ENCODE measurements at places on chromosomes 7 and 10.

GRCh38 chr10:87093632-87094372 is 841 bp downstream of the GLUD1 start:
- H3K4me3 ChIP-seq = peak overlapping the region; percentile 85
- DNase-seq = peak; percentile 30
- peak overlapping the region; percentile 93 for H3K27ac ChIP-seq
- H3K4me1 ChIP-seq = peaks cover 35% of the 10 kb centered on the region
- H3K27me3 ChIP-seq = no peaks in the 10 kb centered on the region
- peaks cover 3% of the 10 kb centered on the region for H3K36me3 ChIP-seq

GRCh38 chr10:6120691-6121090 is 31.9 kb downstream of the RBM17 start:
- H3K36me3 ChIP-seq = peaks cover 6% of the 10 kb centered on the region
- H3K27ac ChIP-seq = peak overlapping the region; percentile 10
- no peak for DNase-seq
- no peak overlapping the region for H3K4me3 ChIP-seq
- H3K27me3 ChIP-seq = no peaks in the 10 kb centered on the region

DNA sequence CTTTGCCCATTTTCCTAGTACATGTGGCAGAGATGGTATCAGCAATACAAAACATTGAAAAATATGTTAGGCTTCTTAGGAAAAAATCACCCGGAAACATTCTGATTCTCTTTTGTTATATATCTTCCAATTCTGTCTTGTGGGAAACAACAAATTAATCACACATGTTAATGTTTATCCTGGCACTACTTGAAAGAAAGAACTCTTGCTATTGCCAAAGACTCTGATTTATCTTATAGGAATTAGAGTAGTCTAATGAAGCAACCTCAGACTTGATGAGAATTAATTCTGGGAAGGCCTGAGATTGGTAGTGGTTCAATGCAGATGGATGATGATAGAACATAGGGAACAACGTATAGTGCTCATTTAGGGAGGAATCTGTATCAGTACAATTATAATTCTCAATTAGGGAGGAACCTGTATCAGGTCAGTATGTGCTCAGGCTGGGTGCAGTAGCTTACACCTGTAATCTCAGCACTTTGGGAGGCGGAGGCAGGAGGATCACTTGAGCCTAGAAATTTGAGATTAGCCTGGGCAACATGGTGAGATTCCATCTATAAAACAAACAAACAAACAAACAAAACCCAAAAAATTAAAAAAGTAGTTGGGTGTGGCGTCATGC is 50.7 kb downstream of the TAS2R16 start:
- no peak overlapping the region for H3K4me3 ChIP-seq
- no peaks in the 10 kb centered on the region for H3K36me3 ChIP-seq
- no peak overlapping the region for H3K27ac ChIP-seq
- H3K4me1 ChIP-seq = peaks cover 3% of the 10 kb centered on the region

DNA sequence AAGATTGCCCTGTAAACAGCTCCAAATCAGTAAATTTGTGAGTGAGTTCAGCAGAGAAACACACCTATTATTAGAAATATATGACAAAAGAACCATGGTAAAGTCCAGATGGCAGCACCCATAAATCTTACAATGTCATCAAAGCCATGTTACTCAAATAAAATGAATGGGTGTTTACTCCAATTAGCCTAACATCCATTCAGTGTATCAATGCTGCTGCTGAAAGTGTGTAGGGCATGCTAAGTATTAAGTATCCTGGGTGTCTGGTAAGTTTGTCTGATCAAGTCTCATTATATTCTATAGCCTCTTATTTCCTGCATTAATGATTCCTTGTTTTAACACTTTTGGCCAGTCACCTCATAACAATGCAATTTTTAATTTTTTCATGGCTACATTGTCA is 185.5 kb upstream of the STEAP4 start:
- H3K4me1 ChIP-seq = peaks cover 13% of the 10 kb centered on the region
- H3K27me3 ChIP-seq = peaks cover 2% of the 10 kb centered on the region
- no peak for DNase-seq
- no peak overlapping the region for H3K4me3 ChIP-seq
- no peak overlapping the region for H3K27ac ChIP-seq
- H3K36me3 ChIP-seq = no peaks in the 10 kb centered on the region

GRCh38 chr10:90062786-90063185 is 361.4 kb downstream of the KIF20B start:
- peaks cover 44% of the 10 kb centered on the region for H3K4me1 ChIP-seq
- no peak for DNase-seq
- H3K27me3 ChIP-seq = no peaks in the 10 kb centered on the region
- no peak overlapping the region for H3K27ac ChIP-seq
- no peaks in the 10 kb centered on the region for H3K36me3 ChIP-seq
- H3K4me3 ChIP-seq = no peak overlapping the region

DNA sequence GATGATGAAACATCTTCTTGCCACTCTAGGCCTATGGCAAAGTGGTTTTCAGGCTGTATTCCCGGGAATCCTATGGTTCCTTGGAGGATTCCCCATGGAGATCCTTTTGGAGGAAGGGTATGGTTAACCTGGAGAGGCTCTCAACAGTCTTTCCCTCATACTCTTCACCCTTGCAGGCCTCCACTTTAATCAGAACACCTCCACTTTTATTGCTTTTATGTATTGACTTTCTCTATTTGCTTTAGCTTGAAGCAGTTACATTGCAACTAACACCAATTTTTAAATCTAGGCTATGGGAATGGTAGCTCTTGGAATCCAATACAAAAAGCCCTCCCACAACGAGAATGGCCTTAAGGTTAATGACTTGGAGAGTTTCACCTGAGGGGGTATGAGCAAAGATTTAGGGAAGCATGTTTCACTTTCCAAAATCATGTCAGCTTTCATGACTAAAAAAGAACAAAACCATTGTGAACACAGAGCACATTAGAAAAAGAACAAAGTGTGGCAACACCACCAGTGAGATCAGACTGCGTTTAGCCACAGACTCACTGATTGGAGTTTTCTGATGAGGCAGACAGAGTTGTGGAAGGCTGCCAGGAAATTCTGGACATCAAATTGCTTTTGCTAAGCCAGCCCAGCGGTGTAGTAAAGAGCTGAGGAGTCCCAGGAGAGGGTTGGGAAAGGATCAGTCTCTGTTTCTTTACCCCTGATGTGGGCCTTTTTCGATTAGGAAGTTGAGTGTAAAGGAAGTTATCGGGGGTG is 130.4 kb upstream of the BMPER start:
- H3K27me3 ChIP-seq = no peaks in the 10 kb centered on the region
- peaks cover 16% of the 10 kb centered on the region for H3K4me1 ChIP-seq
- H3K4me3 ChIP-seq = no peak overlapping the region

DNA sequence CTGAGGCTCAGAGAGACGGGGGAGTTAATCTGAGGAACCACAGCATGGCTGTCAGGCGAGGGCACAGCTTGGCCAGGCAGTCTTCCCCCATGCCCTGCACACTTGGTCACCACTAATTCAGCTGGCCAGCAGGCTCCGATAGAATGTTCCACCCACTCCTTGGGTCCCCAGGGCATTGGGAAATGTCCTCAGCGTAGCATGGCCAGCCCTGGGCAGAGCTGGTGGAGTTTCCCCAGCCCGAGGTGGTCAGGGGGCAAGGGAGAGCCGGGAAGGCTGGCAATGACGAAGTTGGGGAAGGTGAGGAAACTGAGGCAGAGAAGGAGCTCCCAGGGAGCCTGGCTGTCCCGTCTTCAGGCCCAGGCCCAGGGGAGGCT is 12.1 kb upstream of the GRIFIN start:
- no peaks in the 10 kb centered on the region for H3K27me3 ChIP-seq
- no peaks in the 10 kb centered on the region for H3K36me3 ChIP-seq
- no peak for DNase-seq
- peak overlapping the region; percentile 54 for H3K27ac ChIP-seq
- peaks cover 3% of the 10 kb centered on the region for H3K4me1 ChIP-seq

GRCh38 chr10:114822444-114823076 is 980 bp downstream of the FHIP2A start:
- H3K4me3 ChIP-seq = peak overlapping the region; percentile 91
- H3K36me3 ChIP-seq = peaks cover 3% of the 10 kb centered on the region
- H3K4me1 ChIP-seq = peaks cover 39% of the 10 kb centered on the region

DNA sequence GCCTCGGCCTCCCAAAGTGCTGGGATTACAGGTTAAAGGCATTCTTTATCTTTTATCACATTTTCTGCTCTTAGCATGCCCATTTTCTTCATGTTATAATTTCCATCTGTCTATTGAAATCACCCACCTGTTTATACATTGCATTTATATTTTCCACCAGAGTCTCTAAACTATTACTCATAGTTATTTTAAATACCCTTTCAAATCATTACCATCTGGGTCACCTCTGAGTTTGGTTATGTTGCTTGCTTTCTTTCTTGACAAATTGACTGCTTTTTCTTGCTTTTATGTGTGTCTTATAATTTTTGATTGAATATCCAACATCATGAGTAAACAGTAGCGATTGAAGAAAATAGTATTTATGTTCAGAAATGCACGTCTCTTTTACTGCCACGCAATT is 71.4 kb downstream of the TMEM270 start:
- H3K4me1 ChIP-seq = peaks cover 8% of the 10 kb centered on the region
- H3K27ac ChIP-seq = no peak overlapping the region

DNA sequence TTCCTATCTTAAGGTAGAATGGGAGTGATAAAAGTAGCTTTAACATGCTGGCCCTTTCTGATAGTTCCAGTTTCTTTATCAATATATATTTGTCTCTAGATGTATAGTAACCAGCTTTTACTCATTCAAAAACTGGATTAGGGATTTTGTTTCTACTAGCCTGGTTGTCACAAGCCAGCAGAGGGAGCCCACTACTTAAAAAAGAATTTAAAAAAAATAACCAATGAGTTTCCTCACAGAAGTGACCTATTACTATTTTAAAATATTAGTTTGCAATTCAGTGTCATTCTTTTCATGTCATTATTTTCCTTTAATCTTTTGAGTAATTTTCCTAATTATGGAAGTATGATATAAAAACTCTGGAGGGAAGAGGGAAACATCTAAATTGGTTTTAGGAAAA is 142.1 kb downstream of the PHTF2 start:
- H3K4me1 ChIP-seq = peaks cover 6% of the 10 kb centered on the region
- H3K36me3 ChIP-seq = peaks cover 11% of the 10 kb centered on the region
- no peak for DNase-seq
- H3K4me3 ChIP-seq = no peak overlapping the region
- H3K27me3 ChIP-seq = no peaks in the 10 kb centered on the region

GRCh38 chr7:152145853-152146466 is 120.5 kb downstream of the GALNT11 start:
- peaks cover 10% of the 10 kb centered on the region for H3K4me1 ChIP-seq
- peaks cover 54% of the 10 kb centered on the region for H3K36me3 ChIP-seq
- no peak overlapping the region for H3K27ac ChIP-seq
- H3K4me3 ChIP-seq = no peak overlapping the region
